ENCODE measurements at places on chromosomes 3 and 15.

GRCh38 chr15:74727727-74728126 is 2.4 kb upstream of the CYP1A1 start:
- no peak for DNase-seq

DNA sequence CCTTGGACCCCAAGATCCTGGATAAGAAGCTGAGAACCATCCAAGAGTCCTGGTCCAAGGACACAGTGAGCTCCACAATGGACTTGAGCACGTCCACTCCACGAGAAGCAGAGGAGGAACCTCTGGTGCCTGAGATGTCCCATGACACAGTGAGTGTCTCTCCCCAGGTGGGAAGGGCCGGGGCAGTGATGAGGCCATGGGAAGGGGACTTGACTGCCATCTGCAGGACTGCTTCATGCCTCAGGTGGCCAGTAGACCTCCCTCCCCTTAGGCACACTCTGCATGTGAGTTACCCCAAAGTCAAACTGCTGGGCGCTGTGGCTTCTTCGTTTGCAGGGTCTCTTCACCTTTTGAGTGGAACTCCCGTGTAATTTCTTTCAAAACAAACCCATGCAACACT is 59.7 kb downstream of the CCDC33 start:
- DNase-seq, result no peak

DNA sequence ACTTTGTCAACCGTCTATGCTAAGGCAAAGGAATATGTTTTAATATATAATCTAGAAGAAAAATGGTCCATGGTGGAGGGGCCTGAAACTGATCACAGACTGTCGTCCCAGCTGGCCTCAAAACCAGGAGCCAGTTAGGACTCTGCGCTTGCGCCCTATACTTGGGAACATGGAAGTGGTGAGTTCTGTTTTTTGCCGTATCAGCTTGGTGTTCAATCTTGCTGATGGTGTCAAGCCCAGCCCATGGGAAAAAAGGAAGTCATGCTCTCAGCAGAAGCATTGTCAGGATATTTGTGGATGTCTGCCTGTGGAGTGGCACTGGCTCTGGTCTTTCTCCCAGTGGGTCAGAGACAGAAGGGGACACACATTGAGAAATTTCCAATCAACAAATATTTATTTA is 342.0 kb upstream of the CTDSPL start:
- DNase-seq, result no peak

- DNase-seq, result no peak
These were observed 59.6 kb downstream of the ATP10A start for GRCh38 chr15:25803541-25803940.

DNA sequence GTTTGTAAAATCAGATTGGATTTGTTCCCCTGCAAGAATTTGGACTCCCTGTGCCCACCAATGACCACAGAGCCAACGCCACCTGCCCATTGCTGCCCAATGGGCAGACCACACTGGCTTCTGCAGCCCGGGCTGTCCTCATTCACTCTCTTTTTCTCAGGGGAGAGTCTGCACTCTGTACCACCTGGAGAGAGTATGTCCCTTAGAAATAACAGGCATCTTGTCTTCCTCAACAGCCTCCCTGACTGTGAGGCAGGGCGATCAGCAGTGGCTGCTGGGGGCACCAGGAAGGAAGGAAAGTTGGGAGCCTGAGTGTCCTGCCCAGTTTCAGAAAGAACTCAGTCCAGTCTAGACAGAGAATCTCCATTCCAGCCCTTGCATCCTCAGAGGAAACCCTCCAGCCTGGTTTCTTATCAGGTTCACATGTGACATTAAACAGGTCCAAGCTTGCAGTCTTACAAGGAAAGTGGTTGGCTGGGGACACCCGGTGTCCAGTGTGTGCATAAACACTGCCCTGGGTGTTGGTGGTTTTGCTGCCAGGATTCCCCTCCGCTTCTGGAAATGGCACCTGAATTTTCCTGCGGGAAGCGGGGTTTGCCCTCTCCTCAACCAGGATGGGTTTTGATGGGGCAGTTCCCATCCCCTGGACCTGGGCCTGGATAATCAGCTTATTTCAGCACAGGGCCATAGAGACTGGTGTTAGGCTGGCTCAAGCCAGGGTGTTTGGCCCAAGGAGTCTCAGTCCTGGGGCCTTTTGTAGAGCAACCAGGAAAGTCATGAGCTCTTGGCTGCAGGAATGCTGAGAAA is 37.2 kb downstream of the SSUH2 start:
- DNase-seq, result no peak

- DNase-seq, result no peak
These were observed 8.6 kb upstream of the EEFSEC start for GRCh38 chr3:128144512-128145187.

- no peak for DNase-seq
These were observed 14.7 kb downstream of the BSN start for GRCh38 chr3:49568965-49569364.

GRCh38 chr15:25972141-25972675 is 109.1 kb upstream of the ATP10A start:
- DNase-seq, result no peak

DNA sequence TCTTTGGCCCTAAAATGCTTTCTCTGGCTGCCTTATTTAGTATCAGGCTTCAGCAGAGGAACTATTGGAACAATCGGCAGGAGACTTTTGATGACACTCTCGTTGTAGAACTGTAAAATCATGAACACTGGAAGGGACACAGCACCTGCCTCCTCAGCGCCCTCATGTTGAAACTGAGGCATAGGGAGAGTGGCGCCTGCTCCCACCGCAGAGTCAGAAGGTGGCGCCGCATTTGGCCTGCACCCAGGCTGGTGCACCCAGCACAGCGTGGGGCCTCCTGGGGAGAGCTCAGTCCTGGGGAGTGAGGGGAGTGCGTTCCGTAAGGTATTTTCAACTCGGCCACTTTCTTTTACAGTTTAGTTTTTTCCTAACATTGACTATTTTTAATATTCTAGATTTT is 78.2 kb upstream of the BLM start:
- DNase-seq, result no peak

DNA sequence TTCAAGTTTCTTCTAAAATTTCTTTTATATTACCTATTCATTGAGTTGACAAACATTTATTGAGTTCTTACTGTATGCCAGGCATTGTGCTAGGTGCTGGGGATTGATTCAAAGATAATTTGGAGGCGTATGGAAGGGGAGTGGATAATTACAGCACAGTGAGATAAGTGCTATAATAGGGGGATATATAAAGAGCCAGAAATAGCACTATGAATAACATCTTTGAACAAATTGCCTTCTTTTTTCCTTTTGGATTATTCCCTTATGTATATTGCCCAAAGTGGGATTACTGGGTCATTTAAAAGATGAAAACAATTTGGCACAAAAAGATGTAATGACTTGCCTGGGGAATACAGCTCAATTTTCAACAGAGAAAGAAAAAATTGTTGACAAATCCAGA is 64.6 kb downstream of the LPP start:
- DNase-seq, result no peak

DNA sequence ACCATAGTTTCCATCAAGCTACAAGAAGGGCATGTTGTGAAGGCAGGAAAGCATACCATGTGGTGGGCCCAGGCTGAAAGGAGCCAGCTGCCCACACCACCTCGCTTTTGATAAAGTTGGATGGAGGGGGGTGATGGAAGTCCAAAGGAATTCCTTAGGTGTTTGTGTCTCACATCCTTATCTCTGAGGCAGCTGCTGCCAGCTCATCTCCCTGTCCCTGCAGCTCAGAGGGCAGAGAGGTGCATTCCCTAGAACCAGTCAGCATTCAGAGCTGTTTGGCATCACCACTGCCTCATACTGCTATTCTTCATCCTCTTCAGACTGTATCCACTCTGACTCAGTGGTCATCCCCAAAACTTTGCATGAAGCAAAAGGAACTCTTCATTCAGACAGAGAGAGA is 141.5 kb upstream of the BFSP2 start:
- no peak for DNase-seq

DNA sequence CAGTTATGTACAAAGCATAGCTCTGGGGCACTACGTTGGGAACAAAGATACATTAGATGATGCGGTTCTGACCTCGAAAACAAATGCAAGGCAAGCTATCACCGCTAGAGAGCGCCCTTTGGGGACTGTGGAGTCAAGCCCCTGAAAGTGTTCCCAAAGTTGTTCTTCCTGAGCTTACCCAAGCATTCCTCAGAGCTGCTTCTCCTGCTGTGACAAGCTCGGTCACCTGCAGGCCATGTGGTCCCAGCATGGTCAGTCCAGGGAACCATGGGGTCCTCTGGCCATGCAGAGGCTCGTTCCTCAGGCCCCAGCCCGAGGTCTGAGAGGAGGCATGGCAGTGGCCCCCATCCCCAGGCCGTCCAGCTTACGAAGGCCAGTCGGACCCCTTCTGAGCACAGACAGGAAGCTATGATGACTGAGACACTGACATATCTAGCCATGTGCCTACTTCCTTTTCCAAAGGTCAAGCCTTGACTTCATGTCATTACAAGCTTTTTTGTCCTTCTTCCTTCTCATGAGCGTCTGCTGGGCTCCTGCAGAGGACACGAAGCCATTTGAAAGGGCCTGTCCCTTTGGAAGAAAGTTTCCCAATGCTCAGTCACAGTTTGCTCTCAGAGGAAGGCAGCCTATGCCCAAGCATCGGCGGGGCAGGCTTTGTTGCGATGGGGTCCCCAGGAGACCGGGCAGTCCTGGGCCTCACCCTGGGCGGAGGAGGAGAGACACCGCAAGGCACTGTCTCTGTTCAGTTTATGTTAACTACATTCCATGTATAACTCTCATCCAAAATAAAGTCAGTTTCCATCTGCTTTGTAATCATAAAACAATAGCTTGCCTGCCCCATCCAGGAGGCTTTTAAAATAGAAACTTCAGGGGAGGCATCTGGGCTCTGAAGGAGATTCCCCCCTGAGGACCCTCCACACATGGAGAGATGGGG is 79.3 kb downstream of the ATP10A start:
- DNase-seq, result no peak

All from CD4-positive, alpha-beta T cell treated with Interleukin-15 for 1 hour (primary cell).